NCI-H774 (cell line): ENCODE measurements at places on chromosomes 1 and 21.
A peak's percentile ranks its signal among the peaks of the same experiment; 100 is the strongest.

DNA sequence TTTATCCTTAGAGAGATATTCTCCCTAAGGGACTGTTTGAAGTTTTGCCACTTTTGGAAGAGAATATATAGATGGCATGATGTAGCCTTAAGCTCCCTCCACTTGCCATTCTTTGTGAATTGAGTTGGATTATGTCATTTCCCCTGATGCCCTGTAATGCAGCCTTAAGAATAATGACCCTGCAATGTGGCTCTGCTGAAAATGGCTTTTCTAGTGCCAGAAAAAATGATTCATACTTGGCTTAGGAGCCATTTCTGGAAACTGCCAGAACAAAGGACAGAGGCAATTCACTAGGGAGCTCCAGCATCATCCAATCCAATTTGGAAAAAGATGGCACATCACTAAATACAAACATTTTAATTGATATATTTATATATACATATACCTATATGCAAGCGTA lies 265.3 kb downstream of the SPATA17 start:
- DNase-seq, result no peak

DNA sequence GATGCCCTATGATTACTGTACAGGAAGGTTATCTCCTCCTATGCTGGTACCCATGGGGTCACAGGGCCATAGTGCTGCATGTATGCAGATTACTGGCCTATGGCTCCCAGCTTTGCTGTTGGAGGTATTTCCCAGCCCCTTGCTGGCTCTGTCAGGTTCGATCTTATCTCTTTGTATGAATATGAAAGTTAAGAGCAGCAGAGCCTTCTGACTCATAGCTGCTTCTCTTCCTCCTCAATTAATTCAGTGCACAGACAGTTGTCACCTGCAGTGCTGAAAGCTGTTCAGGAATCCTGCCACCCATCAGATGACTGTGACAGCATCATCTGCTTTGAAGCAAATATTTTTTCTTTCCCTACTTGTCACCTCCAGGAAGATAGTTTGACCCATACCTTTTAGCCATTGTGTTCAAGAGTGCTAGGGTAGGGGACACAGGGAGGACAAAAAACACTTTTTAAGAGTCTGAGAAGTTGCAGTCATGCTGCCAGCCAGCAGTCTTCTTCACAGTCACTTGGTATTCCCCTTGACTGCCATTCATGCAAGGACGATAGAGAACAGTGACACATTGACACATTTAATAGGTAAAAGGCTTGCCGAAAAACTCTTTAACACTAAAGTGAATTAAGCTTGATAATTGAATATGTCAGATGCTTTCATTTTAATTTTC lies 73.1 kb downstream of the KIF1B start:
- no peak for DNase-seq

DNA sequence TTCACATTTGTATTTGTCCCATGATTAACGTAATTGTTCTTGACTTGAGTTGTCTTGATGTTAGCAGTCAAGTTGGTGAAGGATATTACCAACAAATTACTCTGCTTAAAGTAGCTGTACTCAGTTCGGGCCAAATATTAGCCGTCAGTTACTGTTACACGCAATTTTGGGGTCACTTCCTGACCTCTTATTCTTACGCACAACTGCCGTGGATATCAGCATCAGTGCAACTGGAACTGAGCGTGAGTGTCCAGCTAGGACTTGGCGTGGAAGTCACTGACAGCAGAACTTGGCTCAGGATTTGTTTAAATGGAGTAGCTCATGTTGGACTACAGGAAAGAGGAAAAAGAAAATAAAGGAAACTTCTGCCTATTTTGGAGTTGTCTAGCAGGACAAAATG lies 56.4 kb downstream of the ADAMTS1 start:
- no peak for DNase-seq

DNA sequence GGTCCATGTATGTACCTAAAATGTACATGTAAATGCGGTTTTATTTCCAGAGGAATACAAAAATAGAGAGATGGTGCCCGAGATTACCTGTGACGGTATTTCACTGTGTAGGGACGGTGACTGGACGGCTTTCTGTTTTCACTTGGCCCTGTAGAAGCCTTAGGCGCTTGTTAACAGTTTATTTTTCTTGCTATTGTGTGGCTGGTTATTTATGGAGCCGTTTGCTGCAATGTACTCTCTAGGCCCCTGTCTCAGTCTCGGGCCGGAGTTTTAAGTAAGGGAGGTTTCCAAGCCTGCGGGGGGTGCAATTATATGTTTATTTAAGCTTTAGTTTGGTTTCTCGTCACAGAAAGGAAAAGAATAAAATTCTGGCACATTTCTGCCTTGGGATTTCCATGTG lies 413 bp downstream of the EFCAB7 start:
- DNase-seq, result no peak

DNA sequence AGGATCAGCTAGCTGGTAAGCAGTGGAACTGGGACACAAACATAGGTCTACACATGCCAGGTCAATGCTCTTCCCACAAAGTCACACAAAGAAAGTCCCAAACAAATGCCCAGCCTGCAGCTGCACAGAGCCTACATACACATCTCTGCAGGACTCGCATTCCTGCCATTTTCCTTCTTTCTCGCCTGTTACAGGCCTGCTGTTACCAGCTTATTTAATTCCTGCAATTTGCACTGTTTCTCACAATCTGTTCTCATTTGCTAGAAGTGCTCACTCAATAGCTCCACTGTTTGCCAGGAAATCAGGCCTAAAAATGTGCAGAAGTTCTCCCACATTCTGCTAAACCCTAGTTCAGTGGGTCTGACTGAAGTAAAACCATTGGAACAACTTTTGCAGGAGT lies 362.6 kb upstream of the C1orf87 start:
- no peak for DNase-seq

DNA sequence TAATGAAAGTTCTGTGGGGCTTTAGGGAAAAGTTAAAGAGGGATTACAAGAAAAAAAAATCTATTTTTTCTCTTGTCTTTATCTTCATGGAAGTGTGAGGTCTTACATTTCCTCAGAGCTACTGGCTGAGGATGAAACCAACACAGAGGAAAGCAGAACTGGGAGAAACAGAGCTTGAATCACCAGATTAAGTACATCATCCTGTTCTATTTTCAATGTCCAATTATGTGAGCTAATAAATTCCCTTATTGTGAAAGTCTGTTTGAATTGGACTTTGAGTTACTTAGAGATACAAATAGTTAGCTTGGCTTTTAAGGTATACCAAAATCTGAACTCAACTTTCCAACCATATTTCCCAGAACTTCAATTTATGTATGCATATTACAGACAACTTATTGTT lies 69.2 kb downstream of the LPGAT1 start:
- no peak for DNase-seq

DNA sequence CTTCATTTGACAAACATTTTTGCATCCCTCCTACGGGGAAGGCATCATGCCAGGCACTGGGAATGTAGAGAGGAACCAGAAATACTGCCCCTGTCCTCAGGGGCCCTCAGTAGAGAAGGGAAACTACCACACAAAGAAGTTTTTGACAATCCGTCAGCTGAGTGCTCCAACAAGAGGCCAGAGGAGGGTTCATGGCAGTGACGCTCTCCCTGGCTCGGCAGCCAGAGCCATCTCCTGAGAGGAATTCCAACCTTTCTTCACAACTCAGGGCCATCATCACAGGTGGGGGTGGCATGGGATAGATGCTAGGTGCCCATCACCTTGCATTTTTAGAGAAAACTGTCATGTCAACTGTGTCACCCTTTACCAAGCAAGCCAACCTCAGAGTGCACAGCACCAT lies 154.1 kb downstream of the HIVEP3 start:
- no peak for DNase-seq

GRCh38 chr1:209227941-209228340 lies 355.6 kb upstream of the CAMK1G start:
- no peak for DNase-seq

DNA sequence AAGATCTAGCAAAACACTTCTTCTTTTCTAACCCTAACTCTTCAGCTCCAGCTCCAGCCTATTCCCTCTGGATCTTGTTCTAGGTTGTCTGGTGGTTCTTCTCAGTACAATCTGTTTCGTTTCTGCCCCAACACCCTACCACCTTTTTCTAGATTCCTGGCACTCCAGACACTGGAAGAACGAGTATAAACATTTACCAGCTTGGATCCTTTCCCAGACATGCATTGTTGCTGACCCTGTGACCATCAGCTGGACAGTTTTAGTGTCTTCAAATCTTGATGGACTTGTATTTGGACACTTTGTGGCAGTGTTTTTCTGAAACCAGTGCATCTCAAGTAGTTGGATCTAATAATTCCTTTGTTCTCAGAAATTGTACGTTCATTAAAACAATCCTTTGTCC lies 30.6 kb upstream of the CACNA1E start:
- no peak for DNase-seq

- no peak for DNase-seq
Observed at GRCh38 chr1:172487550-172487949, 43.7 kb upstream of the PIGC start.

DNA sequence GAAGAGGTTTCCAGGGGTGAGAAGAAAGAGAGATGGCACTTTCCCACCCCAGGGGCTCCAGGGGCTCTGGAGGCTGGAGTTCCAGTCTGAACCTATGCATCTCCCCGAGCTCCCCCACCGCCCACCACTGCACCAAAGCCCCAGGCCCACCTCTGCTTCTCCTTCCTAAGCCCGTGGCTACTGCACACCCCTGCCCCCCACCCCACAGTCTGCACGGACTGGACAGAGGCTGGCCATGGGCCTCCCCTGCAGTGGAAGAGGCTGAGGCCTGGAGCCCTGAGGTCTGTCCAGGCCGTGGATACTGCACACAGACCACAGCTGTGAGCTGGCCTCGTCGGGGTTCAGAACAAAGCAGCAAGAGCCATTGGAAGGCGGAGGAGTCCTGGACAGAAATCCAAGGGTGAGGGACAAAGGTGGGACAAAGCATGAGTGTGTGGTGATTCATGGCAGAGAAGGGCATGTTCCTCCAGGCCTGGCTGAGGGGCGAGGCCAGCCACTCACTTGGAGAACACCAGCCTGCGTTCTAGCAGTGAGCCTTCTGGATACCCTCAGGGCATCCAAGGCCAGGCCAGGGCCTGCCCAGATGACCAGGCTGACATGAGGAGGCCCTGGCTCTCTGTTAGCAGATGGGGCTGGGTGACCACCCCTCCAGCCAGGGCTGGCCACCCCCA lies 244.8 kb upstream of the VAMP3 start:
- no peak for DNase-seq

GRCh38 chr1:18541046-18541795 lies 60.5 kb downstream of the KLHDC7A start:
- DNase-seq, result no peak

DNA sequence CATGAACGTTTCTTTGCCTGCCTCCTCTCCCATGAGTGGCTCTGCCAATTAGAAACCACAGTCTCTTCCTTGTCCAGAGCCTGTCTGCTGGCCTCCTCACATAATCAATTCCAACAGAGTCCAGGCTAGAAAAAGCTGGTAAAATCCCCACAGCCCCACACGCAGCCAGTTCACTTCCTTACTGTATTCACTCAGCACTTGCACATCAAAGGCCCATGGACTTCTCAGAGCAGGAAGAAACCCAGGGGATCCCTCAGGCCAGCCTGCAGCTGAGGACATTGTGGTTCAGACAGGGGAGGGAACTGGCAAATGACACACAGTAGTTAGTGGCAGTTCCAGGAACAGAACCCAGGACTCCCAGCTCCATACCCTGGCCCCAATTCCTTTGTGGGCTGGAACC lies 171.6 kb upstream of the EDN2 start:
- DNase-seq, result no peak

- DNase-seq, result peak; percentile 90
Observed at GRCh38 chr1:45018599-45019230, 6.7 kb downstream of the UROD start.

- DNase-seq, result no peak
Observed at GRCh38 chr1:239383714-239384113, 2.7 kb upstream of the CHRM3 start.

DNA sequence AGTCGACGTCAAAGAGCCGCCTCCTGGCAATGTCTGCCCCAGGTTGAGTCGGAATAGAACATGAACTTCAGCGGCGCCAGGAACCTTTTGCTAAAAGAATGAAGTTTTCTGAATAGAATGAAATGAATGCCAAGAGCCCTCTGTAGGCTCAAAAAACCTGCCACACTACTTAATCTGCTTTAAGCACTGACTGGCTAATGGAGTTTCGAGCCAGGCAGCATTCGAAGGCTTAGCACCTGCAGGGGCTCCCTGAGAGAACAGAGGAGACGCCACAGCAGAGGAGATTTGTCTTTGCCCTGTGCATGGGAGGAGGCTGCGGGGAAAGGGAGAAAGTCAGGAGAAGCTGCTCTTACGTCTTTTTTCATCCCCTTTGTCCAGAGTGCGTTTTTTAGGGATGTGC lies 641.7 kb downstream of the AJAP1 start:
- DNase-seq, result no peak

DNA sequence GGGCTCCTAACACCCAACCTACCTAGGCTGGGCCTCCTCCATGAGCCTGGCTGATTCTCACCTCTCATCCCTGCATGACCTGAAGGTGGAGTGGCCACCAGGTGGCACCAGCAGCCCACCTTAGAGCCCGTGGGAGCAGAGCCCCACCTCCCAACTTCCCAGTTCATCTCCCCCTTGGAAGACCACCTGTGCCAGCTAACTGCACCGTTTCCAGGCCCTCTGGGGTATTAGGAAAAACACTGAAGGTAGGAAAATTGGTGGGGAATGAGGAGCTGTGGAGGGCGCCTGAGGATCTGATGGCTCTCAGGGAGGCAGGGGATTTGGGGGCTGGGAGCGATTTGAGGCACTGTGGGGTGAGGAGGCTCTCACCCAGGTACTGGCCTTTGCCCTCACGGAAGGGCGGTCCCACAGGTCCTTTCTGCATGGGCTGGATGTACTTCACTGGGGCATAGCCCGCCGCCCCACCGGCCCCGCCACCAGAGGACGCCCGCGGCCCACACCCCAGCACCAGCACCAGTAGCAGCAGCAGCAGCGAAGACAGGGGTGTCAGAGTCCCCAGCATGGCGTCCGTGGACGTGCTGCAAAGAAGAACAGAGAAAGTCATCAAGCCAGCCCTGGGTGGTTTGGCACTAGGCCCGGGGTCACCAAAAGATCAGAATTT lies 11.1 kb downstream of the ADPRS start:
- DNase-seq, result peak; percentile 78

- peak; percentile 16 for DNase-seq
Observed at GRCh38 chr1:197619008-197619640, 156.2 kb downstream of the DENND1B start.

DNA sequence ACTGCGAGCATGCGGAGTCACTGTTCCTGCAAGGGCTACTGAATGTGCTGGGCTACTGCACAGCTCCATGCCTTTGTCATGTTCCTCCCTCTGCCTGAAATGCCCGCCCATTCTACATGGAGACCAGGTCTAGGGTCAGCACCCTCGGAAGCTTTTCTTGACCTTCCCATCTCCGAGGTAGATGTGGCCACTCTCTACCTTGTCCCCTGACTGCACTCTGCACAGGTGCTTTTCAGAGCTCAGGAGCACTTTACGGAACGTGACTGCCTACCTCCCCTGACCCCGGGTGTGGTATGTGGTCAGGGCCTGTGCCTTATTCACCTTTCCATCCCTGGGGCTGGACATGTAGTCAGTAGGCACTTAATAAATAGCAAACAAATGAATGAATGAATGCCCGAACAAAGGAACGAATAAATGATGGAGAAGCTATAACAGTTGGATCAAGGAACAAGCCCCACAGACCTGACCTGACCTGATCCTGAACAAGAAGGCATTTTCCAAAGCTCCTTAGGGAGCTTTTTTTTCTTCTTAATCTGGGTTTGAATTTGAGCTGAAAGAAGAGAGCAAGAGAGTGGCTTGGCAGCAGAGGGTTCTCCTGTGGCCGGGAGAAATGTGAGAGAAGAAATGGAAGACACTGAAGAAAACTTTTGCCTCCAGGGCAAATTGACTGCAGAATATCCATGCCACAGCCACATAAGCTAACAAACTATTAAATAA lies 7.9 kb downstream of the RD3 start:
- DNase-seq, result no peak
